ENCODE measurements at places on chromosomes 1 and 21. TPM values are rescaled to one million over a fixed set of nuclear protein-coding genes. Genes with fewer than 3 reads are reported as not detected.

TMEM61 gene
- polyA plus RNA-seq = not detected

ADGRL4 gene
- polyA plus RNA-seq = 15.8 TPM

SYT14 gene
- 0.36 TPM for polyA plus RNA-seq

FABP3 gene
- 15.0 TPM for polyA plus RNA-seq

RNU1-3 gene
- polyA plus RNA-seq = not detected

- DNase-seq = no peak
These were observed 31.5 kb downstream of the BMP8A start for GRCh38 chr1:39522661-39523567.

DNA sequence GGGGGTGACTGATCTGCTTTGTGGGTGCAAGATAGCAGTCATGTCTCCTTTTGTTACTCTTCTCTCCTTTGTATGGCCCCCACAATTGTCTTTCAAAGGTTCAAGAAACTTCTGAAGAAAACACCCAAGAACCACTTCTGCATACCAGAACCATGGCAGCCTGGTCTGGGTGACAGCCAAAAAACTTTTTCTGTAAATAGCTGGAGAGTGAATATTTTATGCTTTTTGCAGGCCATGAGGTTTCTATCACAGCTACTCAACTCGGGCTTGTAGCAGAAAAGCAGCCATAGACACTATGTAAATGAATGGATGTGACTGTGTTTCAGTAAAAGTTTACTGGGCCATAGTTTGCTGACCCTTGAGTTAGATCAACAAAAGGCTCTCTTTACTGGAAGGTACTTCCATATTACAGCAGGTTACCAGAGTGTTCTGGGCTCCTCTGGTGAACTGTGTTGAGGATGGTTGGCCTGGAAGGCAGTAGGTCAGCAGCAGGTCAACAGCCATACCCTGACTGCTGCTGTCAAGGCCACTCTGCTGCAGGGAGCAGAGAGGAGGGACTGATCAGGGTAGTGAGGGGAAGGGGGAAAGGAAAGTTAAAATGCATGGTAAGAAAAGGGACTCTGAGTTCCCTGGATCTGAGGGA is 116.4 kb downstream of the GDAP2 start:
- DNase-seq = no peak

DNA sequence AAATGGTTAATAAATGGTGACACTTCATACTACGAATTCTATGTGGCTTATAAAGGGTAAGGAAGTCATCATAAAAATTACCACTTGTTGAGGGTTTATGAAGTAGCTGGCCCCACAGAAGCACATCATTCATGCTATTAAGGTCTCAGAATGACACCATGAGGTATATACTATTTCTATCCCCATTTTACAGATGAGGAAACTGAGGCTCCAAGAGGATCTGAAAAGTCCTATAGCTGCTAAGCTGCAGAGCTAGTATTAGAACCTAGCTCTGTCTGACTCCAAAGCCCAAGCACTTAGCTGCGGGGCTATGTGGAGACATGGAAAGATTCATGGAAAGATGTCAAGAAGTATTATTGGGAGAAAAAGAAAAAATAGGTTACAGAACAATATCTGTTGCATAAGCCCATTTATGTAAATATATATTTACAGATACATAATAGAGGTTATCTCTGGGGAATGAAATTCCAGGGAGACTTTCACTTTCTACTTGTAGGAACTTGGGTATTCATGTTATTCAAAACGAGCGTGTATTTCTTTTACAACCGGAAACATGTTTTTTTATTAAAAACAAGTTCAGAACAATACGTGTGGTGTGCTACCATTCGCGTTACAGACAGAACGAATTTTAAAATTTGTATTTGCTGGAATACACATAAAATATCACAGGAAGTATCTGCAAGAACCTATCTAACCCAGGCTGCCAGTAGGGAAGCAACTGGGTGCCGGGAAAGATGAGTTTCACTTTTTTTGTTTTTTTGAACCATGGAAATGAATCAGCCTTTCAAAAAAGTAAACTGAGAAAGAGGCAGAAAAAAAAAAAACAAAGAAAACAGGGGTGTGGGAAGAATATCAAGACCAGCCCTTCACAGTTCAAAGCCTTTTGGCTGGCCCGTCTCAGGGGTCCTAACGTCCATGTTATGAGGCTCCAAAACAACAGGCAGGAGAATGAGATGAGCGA is 13.4 kb downstream of the SPOCD1 start:
- DNase-seq = no peak

DNA sequence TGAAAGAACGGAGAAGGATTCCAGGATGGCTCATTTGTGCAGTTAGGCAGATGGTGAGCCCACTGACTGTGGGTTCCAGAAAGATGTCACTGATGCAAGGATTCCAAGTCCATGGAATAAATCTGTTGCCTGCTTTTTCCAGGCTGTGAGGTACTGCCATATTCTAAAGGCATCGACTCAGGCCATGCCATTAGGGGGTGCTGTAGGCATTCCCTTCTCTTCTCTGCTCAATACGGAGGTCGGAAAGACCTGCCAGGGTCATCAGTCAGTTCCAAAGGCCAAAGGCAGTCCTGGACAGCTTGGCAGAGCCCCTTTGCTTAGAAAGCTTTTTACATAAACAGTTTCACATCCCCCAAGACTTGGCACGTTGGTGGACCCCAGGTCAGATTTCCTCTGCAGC is 31.7 kb upstream of the TMEM125 start:
- DNase-seq = peak; percentile 52

GRCh38 chr1:198624648-198624980 is 14.2 kb upstream of the PTPRC start:
- DNase-seq = no peak

- DNase-seq = peak; percentile 31
These were observed 111.9 kb downstream of the PTPN14 start for GRCh38 chr1:214439352-214440119.

GRCh38 chr1:240621249-240621648 is 9.3 kb upstream of the GREM2 start:
- no peak for DNase-seq

DNA sequence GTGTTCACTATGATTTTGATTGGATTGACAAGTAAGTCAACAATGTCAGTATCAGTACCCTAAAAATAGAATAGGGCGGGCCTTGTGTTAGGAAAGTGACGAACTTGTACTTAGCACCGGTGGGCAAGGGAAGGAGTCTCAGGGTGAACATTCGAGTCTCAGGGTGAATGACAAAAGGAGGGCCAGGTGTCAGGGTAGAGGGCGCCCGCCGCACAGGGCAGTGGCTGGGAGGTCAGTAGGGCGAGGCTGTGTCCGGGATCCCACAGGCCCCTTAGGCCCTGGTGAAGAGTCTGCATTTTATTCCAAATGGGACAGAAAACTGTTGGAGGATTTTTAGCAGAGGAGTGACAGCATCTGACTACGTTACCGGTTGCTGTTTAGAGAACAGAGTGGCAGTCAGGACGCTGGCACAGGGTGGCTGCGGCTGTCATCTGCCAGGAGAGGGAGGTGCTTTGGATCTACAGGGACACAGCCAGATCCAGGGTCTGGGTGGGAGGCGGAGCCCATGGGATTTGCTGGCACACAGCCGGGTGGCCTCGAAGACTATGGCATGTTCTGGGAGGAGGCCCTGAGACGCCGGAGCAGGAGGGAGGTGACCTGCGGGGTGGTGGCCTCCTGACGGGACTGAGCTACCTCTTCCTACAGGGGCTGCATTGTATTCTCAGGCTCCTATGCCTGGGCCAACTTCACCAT is 11.0 kb downstream of the AGTRAP start:
- no peak for DNase-seq

- DNase-seq = no peak
These were observed 11.6 kb upstream of the PTPN7 start for GRCh38 chr1:202172015-202172355.

DNA sequence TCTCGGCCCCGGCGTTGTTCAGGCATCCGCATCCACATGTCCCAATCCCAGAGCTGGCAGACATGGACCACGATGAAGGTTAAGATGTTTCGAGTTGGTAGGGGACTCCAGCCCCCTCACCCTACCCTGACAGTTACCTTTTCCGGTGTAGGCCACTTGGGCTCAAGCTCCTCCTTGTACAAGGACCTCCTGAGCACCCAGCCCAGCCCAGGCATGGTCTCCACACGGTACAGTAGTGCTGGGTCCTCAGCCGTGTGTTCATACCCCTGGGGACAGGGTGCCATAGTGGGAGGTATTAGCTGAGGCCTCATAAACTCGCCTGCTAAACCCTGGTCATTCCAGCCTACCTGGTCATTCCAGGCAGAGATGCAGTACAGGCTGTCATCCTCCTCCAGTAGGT is 6.1 kb downstream of the POMGNT1 start:
- DNase-seq = no peak

DNA sequence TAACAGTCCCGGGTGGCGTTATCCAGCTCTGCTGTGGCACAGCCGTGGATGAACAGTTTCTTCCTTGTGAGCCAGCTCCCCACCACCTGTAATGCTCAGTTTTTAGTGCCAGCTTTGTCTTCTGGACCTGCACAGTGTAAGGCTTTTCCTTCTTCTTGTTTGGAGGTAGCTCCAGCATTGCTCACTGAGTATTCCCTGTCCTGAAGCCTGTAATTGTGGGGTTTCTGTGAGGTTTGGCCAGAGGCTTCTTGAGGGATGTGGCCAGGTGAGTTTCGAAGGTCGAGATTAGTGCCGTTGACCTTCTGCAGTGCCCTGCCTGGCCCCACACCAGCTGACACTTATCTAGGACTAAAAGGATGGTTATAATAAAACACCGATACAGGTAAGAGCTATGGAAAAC is 75.0 kb downstream of the PBX1 start:
- DNase-seq = no peak

DNA sequence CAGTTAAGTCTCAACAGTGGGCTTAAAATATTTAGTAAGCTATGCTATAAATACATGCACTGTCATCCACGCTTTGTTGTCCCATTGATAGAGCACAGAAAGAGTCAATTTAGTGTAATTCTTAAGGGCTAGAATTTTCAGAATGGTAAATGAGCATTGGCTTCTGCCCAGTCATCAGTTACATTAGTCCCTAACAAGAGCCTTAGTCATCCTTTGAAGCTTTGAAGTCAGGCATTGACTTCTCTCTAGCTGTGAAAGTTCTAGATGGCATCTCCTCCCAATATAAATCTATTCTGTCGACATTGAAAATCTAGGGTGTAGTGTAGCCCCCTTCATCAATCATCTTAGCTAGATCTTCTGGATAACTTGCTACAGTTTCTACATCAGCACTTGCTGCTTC is 12.0 kb upstream of the LPGAT1 start:
- no peak for DNase-seq

DNA sequence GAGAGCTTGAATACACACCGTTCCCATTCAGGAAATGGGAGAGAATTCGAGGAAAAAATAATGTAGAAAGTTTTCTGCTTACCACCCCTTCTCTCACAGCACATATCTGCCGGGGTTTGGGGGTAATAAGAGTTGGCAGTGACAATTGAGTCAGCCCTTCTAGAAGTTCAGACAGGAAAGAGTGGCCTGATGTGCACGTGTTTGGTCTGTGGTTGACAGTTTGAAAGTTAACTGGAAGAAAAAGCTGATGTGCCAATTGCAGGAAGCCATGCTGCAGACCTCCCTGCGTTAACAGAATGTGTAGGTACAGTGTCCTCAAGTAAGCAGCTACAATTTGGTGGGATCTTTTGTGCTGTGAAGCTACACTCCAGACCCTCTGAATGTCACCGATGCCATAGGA is 50.9 kb downstream of the DHX9 start:
- no peak for DNase-seq

DNA sequence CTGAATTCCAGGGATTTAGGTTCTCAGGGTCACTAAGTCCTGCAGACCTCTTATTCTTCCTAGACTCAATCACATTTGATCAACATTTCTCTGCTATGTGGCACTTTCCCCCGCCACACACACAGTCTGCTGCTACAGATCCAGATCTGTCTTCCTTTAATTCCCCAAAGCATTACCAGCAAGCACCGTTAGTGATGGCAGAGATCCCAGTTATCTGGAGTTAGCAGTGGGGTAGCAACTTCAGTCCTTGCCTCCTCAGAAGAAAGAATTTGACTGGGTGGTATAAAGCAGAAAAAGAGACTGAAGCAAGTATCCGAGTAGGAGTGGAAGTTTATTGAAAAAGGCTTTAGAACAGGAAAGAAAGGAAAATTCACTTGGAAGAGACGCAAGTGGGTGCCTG is 100.4 kb upstream of the ETV3 start:
- DNase-seq = no peak

GRCh38 chr1:219560856-219561255 is 52.0 kb downstream of the ZC3H11B start:
- DNase-seq = no peak

DNA sequence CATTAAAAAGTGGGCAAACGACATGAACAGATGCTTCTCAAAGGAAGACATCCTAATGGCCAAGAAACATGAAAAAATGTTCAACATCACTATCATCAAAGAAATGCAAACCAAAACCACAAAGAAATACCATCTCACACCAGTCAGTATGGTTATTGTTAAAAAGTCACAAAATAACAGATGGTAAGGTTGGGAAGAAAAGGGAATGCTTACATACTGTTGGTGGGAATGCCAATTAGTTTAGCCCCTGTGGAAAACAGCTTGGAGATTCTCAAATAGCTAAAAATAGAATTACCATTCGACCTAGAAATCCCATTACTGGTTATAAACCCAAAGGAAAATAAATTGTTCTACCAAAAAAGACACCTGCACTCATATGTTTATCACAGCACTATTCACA is 369.4 kb downstream of the KCNH1 start:
- no peak for DNase-seq

DNA sequence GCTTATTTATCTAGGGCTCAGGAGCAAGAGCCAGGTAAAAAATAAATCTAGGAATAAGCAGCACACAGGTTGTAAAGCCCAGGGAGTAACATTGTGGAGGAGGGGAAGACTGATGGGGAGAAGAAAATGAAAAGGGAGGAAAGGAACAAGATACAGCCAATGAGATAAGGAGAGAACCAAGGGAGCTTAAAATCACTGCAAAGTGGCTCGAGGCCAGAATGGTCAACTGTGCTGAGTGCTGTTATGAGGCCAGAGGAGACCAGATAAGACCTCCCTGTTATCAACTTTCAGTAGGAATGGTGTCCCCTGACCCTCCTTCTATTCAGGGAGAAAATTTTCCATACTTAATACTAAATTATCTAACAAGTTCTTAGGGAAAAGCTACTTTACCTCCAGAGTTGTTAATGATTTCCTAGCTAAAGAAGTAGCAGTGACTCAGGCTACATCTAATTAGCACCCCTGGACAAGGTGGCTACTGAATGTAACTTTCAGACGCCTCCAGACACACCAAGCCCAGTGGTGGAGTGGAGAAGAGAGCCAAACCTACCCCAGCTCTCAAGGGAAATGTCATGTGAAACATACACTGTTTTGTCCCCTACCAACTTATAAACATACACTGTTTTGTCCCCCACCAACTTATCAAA is 25.5 kb downstream of the ENAH start:
- no peak for DNase-seq

DNA sequence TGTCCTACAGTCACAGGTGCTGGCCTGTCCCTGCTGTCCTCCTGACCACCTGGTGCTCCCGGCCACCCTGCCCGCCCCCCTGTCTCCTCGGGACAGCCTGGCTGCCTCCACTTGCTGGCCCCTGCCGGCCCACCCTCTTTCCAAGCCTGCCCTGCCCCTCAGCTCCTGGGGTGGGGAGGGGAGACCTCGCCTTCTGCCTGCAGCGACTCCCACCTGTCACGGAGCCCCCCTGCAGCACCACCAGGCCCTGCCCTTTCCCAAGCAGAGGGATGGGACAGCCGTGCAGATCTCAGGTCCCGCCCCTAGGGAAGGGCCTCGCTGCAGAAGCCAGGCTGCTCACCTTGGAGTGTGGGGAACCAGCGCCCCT is 7.5 kb downstream of the LRRC3 start:
- no peak for DNase-seq

All from right lung (tissue), 10 donors.